ENCODE measurements at places on chromosomes 1 and 21. TPM values are rescaled to one million over a fixed set of nuclear protein-coding genes. Genes with fewer than 3 reads are reported as not detected.

- H3K4me1 ChIP-seq: peaks cover 2% of the 10 kb centered on the region
- no peaks in the 10 kb centered on the region for H3K27me3 ChIP-seq
- no peaks in the 10 kb centered on the region for H3K36me3 ChIP-seq
Observed at GRCh38 chr1:227317011-227317451, 1.3 kb downstream of the CDC42BPA start.

IL12RB2 gene
- total RNA-seq: 1.5 TPM

C8B gene
- not detected for total RNA-seq

GRCh38 chr1:222018041-222018440 lies 276.2 kb upstream of the DUSP10 start:
- no peak overlapping the region for H3K4me3 ChIP-seq
- no peak overlapping the region for H3K27ac ChIP-seq
- H3K27me3 ChIP-seq: no peaks in the 10 kb centered on the region

DNA sequence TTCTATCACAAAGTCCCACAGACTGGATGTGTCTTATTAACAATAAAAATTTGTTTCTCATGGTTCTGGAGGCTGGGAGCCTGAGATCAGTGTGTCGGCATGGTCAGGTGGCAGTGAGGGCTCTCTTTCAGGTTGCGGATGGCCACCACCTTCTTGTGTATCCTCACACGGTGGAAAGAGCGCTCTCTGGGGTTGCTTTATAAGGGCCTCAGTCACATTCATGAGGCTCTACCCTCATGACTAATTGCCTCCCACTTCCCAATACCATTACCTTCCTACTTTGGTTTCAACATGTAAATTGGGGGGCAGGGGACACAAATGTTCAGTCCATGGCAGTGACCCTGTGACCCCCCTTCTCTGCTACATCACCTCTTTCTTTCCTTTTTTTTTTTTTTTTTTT lies 20.7 kb upstream of the MX1 start:
- no peaks in the 10 kb centered on the region for H3K27me3 ChIP-seq
- H3K4me1 ChIP-seq: no peaks in the 10 kb centered on the region
- H3K27ac ChIP-seq: no peak overlapping the region
- no peaks in the 10 kb centered on the region for H3K36me3 ChIP-seq
- H3K4me3 ChIP-seq: no peak overlapping the region

DNA sequence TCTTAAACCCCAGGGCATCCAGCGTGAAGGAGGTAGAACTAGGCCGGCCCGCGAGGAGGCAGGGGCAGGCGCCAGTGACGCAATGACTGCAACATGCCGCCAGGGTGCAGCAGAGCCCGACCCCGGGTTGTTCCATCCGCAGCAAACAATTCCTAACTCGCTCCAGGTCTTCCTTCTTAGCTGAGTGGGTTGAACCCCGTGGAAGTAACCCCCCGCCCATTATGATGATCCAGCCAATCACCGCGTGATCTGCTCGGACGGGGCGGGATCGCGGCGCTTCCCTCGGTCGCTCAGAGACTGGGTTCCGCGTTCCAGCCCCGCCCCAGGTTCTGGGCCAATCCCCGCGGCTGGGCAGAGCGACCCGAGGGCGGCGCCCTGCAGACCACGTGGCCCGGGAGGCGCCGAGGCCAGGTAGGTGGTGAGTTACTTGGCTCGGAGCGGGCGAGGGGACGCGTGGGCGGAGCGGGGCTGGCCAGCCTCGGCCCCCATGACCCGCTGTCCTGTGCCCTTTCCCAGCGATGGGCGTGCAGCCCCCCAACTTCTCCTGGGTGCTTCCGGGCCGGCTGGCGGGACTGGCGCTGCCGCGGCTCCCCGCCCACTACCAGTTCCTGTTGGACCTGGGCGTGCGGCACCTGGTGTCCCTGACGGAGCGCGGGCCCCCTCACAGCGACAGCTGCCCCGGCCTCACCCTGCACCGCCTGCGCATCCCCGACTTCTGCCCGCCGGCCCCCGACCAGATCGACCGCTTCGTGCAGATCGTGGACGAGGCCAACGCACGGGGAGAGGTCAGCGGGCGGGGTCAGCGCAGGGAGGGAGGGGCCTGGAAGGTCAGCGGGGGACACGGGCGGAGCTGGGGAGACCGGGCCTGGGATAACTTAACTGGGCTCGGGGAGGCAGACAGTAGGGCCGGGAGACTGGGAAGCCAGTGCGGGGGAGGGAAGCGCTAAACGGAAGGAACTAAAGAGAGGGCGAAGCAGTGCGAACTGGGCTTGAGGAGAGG lies at the start of gene DUSP23:
Gene DUSP23, plus strand, starts transcription at position 380 of the 1,000 bp plus-strand sequence. Its CDS starts 139 bp downstream, at position 519.
- peak within 1 kb of the TSS; percentile 50 for H3K4me3 ChIP-seq
- no peaks in the 10 kb centered on the region for H3K36me3 ChIP-seq
- H3K4me1 ChIP-seq: no peaks in the 10 kb centered on the region
- DNase-seq: peak; percentile 98

ZNF593OS gene
- total RNA-seq: not detected

- H3K4me3 ChIP-seq: peak overlapping the region; percentile 82
- peak overlapping the region; percentile 71 for H3K27ac ChIP-seq
- no peaks in the 10 kb centered on the region for H3K27me3 ChIP-seq
- H3K36me3 ChIP-seq: peaks cover 13% of the 10 kb centered on the region
- peaks cover 6% of the 10 kb centered on the region for H3K4me1 ChIP-seq
Observed at GRCh38 chr1:204147406-204148383, 4.1 kb downstream of the ETNK2 start.
